ENCODE measurements at places on chromosomes 16 and 17. TPM values are rescaled to one million over a fixed set of nuclear protein-coding genes. Genes with fewer than 3 reads are reported as not detected.

The PFAS gene
- 14.6 TPM for total RNA-seq

DNA sequence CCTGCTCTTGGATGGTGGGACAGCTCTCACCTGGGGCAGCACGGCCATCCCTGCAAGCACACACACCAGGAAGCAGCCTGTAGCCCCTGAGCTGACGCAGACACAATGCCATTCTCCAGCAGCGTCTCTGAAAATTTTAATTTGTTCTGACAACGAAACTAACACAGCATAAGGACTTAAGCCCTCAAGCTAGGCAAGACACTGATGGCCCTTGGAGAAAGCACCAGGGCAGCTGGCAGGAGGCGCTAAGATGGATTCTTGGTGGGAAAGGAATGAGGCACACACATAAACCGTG lies 2.7 kb upstream of the LIMD2 start:
- DNase-seq = no peak

DNA sequence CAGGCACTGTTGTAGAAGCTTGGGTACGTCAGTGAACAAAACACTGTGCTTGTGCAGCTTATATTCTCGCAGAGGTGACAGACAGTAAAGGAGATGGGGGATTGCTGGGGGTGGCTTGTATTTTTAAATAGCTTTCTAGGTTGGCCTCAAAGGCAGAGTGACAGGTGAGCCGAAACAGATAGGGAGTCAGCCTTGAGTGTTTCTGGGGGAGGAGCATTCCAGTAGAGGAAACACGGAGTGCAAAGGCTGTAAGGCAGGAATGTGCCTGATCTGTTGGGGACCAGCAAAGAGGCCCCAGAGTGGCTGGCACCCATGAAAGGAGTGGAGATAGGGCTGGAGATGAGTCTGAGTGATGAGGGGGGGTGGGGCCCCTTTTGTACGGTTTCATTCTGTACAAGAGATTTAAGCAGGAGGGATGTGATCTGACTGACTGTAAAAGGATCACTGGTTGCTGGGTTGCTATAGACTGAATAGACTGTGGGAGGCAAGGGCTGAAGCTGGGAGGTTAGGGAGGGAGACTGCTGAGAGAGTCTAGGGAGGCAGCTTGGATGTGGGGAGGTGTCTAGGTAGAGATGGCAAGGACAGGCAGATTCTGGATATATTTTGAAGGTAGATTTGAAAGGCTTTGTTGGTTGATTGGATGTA lies 15.2 kb downstream of the NUP93 start:
- no peak for DNase-seq

DNA sequence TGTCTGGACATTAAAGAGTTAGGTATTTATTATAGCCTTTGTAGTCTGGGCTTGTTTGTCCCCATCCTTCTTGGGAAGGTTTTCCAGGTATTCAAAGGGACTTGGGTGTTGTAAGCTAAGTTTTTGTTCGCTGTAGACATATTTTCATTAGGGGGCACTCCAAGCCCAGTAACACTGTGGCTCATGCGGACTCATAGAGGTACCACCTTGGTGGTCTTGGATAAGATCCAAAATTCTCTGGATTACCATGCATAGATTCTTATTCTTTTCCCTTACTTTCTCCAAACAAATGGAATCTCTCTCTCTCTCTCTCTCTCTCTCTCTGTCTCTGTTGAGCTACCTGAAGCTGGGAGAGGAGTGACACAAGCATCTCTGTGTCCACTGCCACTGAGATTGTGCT lies 48.9 kb downstream of the ERCC4 start:
- DNase-seq = no peak

- no peak for DNase-seq
Measured at GRCh38 chr17:31369266-31369665, 22.2 kb upstream of the RAB11FIP4 start.

- no peak for DNase-seq
Measured at GRCh38 chr16:62615526-62615925, 579.3 kb upstream of the CDH8 start.

All from right cardiac atrium (tissue), 5 donors.